ENCODE measurements at places on chromosomes 12 and 14. TPM values are rescaled to one million over a fixed set of nuclear protein-coding genes. Genes with fewer than 3 reads are reported as not detected.
A peak's percentile ranks its signal among the peaks of the same experiment; 100 is the strongest.

DNA sequence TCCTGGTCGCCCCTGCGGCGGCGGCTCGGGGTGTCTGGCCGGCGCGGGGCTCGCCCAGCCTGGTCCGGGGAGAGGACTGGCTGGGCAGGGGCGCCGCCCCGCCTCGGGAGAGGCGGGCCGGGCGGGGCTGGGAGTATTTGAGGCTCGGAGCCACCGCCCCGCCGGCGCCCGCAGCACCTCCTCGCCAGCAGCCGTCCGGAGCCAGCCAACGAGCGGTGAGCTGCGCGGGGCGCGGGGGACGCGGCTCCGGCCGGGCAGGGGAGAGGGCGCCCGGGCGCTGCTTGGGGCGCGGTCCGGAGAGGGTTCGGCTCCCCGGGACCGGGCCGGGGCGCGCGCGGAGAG, at the start of gene LGALS3:
LGALS3 (plus strand) TSS at position 167 of the 342 bp plus-strand sequence. CDS start 8,122 bp downstream, outside the sequence.
- DNase-seq, result peak; percentile 57

- no peak for DNase-seq
These were observed 55.0 kb downstream of the ANAPC7 start for GRCh38 chr12:110348431-110349059.

MLF2 gene
- 70.2 TPM for total RNA-seq

FAM181A gene
- not detected for total RNA-seq

All from lung microvascular endothelial cell (primary cell).